ENCODE measurements at places on chromosomes 4 and X.

DNA sequence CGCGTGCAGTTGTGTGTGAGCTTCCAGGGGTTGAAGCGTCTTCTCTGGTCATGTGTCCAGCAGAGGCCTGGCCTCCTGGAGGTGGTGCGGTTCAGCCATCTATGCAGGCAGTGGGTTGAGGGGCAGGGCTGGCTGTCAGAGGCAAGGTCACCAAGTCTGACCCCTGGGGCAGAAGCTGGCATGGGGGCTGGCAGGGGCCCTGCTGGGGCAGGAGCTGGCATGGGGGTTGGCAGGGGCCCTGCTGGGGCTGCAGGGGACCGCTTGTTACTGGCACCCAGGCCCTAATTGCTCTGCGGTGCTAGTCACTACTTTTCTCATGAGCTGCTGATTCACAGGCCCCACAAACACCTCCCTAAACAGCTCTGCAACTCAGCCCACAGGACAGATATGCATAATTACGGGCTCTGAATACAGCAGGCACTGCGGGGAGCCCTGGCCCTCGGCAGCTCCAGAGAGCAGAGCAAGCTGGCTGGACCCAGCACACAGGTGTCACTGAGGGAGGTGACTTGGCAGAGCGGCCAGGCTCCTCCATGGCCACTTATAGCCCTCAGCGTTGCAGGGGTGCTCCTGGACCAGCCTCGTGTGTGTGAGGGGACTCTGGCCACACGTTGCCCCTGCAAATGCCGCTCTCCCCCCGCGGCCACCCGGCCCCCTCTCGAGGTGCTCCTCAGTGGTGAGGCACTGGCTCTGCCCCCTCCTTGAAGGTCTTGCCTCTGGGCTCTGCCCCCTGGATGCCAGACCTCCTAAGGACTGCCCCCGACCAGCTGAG, 32.7 kb downstream of the CPLX1 start:
- DNase-seq = no peak

- DNase-seq = no peak
These were observed 46.9 kb upstream of the SLC39A8 start for GRCh38 chr4:102392033-102392744.

GRCh38 chrX:16604337-16604736, 45.6 kb upstream of the S100G start:
- no peak for DNase-seq

DNA sequence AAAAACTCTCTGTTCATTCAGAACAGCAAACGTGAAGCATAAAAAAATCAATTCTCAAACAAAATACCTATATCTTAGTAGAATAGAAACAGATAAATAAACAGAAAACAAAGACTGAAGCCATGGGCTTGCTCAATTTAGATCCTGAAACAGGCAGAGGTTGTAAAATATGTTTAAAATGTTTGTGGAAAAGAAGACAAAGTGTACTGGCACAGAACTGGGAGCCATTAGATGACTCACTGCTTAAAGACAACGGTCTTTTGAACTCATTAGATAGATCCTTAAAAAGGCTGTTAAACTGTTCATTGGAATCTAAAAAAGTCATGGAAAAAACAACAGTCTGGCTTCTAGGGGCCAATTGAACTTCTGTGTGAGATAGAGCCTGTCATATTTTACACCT, 247.0 kb upstream of the NDST4 start:
- no peak for DNase-seq

DNA sequence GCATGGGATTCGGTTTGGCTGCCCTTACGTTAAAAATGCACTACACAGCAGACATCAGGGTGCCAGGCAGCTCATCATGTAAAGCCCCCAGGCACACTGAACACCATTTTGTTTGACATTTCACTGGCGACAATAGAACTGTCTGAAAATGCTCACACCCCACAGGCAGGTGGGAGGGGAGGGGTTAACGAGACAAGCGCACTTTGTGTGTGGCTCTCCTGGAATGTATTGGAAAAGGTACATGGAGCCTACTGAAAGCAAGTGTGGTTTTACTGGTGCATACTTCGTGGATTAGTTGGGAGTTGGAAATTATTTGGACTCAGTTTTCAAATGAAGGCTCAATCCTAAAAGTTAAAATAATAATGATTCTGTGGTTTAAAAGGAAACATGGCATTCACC, 31.6 kb upstream of the PPARGC1A start:
- no peak for DNase-seq
